ENCODE measurements at places on chromosomes 13 and 19.
A peak's percentile ranks its signal among the peaks of the same experiment; 100 is the strongest.

- no peak for DNase-seq
Measured at GRCh38 chr13:44516771-44517170, 59.4 kb downstream of the TSC22D1 start.

DNA sequence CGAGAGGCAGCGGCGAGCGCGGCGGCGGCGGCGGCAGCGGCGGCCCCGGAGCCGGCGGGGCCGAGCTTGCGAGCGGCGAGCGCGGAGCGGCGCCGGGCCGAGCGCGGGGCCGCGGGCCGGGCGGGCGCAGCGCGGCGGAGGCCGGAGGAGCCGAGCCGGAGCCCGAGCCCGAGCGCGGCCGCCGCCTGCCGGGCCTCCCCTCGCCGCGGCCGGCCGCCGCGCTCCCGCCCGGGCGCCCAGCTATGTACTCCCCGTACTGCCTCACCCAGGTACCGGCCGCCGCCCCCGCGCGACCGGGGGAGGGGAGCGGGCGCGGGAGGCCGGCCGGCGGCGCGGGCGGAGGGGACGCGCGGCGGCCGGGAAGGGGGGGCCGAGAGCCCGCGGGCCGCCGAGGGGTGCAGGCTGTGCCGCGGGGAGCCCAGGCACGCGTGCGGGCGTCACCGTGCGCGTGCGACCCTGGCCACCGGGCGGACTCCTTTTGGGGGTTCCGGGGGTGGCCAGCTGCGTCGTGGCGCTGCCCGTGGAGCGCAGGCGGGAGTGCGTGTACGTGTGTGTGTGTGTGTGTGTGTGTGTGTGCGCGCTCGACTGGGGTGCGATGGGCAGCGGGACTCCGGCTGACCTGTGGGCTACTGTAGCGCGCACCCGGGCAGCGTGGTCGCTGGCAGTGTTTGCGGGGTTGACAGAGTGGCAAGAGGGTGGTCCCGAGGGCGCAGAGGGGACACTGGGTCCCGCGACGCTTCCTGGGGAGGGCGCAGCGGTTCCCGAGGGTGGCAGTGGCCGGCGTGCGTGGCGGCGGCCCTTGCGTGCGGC, 526 bp downstream of the NFIX start:
- peak; percentile 41 for DNase-seq

- DNase-seq, result no peak
Measured at GRCh38 chr19:10921199-10921909, 7.1 kb downstream of the YIPF2 start.

DNA sequence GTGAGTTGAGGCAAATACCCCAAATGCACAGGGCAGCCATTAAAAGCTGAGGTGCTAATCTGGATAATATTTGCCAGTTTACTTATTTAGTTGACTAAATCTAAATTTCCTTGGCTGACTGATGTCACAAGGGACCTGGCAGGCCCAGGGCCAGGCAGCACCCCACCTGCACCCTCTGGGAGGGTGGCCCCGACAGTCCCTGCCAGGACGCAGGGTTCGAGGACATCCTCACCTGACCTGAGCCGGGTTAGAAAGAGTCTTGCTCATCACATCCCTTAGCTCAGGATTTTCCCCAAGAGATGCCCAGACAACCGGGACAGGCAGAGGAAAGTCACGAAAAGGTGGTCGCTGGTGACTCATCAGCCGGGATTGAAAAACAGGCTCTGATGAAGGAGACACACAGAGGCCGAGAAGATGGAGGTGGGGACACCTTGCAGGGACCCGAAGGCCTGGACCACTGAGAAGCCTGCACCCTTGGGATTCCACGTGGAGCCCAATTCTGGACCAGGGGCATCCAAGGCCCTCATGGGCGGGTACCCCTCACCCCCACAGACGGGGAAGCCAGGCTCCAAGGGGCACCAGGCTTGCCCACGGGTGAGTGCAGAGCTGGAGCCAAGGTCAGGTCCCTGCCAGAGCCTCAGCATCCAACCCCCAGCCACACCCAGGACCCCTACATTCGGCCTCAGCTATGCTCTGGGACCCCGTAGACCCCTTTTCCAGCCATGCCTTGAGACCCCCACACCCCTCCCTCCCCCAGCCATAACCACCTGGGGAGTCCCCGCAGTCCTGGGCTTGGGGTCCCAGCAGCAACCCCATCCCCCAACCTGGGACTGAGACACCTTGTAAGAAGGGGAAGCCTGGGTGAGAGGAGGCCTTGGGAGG, 103.2 kb downstream of the SOX1 start:
- no peak for DNase-seq

- no peak for DNase-seq
Measured at GRCh38 chr13:45921162-45921736, 69.7 kb upstream of the SIAH3 start.

DNA sequence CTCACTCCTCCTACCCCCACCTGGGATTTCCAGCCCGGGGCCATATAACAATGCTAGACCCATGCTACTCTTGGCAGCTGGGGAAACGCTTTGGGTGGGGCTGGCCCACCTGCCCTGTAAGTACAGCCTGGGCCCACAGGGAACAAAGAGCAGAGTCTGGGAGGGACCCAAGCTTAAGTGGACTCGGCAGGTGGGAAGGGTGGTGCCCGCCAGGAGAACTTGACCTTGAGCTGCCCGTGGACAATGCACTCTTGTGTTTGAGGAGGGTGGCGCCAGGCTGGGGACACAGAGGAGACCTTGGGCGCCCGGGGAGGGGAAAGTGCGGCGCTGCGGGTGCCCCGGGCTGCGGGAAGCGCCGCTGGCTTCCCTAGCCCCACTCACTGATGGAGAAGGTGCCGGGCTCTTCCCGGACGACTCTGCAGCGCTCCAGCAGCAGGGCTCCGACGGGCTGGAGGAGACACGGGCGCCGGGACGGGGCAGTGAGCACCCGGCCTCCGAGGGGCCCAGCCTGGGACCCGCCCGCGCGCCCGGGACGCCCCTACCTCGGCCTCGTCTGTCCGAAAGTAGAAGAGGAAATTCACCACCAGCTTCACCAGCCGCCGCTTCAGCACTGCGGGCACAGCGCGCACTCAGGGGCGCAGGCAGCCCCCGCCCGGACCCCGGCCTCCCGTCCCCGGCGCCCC, 607 bp downstream of the PLEKHJ1 start:
- no peak for DNase-seq

DNA sequence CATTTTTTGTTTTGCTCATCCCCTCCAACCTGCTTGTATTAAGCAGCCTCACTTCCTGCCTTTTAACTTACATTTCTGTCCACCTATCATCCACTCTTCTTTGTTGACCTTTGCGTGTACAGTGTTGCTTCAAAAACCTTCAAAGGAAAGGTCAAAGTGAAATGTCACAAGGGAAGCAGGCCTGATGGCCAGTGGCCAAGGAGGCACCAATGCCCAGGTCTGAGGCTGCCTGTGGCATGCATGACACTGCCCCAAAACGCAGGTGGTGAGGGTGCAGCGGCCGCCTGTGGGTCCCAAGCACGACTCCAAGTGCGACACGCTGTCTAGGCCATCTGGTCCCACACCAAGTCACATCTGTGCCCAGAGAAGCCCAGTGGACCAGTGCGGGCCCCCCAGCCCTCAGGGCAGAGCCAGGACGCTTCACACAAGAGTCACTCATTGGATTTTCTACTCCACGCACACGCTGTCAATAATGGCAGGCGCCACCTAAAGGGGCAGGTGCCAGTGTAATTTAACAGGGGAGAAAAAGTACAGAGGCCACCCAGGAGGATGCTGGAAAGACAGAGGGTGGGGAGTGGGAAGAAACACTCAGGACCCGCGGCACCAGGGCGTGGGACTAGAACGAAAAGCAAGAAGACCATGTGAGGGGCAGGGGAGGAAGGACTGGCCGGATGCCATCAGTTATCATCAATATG, 23.5 kb downstream of the SLC7A1 start:
- no peak for DNase-seq

GRCh38 chr13:76879883-76880270, 6.3 kb downstream of the KCTD12 start:
- DNase-seq, result no peak

GRCh38 chr13:91776611-91777193, 378.3 kb downstream of the GPC5 start:
- no peak for DNase-seq

GRCh38 chr13:30679483-30680330, 55.6 kb upstream of the ALOX5AP start:
- DNase-seq, result peak; percentile 52

DNA sequence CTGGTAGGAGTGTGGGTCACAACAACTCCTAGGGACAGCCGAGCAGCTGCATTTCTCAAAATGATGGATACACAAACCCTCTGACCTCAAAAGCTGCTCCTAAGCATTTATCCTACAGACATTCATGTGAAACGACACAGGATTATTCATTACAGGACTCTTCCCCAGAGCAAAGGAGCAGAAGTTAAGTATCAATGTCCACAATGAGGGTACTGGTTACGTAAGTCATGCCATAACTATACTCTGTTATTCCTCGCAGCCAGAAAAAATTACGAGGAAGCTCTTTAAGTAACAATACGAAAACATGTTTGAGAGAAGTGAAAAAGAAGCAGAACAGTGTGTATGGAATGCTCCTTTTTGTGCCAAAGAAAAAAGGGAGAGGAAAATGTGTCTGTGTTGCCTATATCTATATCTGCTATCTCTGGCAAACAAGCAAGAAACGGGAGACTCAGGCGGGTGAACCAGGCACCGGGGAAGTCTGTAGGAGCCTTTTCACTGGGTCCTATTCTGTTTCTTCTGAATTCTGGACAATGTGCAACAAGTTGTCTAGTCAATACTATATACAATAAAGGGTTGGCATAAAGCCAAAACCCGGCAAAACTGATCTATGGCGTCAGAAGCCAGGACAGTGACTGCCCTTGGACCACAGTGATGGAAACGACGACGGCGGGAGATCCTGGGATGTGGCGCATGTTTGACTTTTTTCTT, 1.3 kb downstream of the ISOC2 start:
- peak; percentile 41 for DNase-seq

DNA sequence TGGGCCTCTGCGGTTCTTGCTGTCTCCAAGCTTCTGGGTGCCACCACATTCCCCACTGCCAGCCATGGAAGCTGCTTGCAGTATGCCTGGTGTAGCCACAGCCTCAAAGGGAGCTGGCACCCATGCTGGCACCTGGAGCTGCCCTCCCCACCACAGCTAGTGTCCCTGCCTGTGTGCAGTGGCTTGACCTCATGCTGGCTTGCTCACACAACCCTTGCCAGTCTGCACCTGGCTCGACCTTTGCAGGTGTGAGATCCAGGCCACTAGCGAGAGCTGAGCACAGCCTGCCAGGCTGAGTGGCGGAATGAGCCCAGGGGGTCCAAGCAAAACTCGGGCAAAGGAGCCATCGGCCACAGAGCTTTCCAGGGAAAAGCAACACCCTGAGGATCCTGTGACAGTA, 236.7 kb upstream of the CSNK1A1L start:
- no peak for DNase-seq
